ENCODE measurements at places on chromosomes 6 and 20.

DNA sequence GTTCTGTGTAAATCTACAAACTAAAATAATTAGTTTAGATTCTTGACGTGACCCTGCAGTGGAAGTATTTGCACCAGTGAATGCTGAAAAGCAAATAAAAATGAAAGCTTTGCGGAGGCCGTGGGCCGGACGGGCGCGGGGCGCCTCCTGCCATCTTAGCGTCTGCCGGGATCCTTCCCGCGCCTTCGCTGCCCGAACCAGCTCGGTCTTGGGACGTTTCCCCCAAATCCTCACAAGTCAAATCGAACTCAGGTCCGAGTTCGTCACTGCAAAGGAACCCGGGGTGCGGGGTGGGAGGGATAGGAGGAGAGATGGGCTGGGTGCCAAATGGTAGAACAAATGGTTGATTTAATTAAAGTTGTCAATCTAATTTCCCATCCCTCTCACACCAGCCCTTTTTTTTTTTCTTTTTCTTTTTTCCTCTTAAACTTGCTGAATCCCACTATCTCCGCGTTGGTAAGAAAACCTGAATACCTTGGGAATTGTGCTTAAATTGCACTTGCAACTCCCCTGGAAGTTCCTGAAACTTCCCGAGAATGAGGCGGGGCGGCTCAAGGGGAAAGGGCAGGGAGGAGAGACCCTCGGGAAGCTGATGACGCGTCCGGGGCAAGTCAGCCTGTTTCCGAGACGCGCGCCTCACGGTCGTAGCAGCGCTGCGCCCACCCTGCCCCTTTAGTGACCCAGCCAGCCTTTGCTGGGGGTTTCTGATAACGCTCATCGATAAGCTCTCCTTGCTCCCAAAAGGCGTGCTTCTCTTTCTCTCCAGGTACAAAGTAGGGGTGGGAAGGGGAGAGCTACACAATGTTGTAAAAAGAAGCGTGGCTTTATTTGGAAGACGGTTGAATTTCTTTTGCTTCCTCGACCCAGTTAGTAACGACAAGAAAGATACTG lies 1.8 kb downstream of the GJA1 start:
- DNase-seq = no peak

DNA sequence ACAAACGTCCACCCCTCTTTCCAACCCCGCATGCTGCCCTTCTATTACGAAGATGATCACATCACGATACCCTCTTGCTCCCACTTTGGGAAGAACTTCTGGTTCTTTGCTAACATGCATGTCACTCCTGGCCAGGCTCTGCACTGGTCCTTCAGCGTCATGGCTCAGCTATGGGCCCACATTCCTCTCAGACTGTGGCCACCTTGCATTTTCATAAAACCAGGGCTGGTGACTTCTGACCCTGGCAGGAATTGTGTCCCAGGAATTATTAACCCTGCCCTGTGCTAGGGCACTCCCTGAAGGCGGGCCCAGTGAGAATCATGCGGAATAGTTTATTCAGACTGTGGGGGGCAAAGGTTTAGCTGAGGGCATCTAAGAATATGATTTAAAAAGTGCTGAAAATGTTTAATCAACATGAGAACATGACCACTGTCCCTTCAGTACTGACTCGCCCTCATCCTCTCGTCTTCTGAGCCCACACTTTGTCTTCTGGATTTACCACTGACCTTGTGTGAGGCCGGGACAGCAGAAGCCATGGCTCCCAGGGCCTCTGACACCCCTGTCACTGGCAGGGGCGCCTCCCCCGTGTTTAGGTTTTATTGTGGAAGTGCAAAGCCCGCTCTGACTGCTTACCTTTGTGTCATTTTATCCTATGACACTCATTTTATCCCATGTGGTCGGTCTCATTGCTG lies 38.1 kb upstream of the THBS2 start:
- no peak for DNase-seq

DNA sequence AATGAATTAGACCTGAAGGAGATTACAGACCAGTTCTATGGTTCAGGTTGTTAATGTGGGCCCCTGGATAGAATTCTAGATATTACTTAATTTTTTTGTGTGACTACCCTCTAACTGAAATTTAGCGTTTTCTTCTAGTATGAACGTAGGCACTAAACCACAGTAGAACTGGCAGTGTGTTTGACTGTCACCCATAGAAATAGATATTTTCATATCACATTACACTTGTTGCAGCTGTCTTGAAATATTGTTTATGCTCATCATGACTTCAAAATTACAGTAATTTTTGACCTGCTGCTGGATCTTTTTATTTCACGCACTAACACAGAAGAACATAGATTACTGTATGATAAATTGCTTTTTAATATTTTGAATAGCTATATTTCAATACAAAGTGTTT lies 31.6 kb downstream of the E2F3 start:
- DNase-seq = no peak

DNA sequence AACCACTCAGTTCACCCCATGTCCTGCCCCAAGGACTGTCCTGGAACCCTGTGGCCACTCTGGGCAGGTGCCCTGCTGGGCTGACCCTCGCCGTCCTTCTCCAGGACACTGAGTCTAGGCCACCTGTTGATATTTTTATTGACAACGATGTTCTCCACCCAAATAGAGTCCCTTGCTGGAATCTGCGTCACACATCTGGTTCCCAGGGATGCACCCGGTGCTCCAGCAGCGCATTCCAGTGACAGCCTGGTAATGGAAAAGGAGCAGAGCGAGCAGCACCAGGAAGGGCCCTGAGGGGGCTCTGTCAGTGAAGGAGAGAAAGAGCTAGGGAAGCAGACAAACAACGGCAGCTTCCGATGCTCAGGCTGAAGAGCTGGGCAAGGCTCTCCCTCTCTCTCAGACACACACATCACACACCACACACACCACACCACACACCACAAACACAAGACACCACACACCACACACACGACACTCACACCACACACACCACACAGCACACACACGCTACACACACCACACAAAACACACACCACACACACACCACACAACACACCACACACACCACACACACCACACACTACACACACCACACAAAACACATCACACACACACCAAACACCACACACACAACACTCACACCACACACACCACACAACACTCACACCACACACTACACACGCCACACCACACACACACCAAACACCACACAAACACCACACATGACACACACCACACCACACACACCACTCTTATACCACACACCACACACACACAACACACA lies 117.9 kb upstream of the THBS2 start:
- no peak for DNase-seq

DNA sequence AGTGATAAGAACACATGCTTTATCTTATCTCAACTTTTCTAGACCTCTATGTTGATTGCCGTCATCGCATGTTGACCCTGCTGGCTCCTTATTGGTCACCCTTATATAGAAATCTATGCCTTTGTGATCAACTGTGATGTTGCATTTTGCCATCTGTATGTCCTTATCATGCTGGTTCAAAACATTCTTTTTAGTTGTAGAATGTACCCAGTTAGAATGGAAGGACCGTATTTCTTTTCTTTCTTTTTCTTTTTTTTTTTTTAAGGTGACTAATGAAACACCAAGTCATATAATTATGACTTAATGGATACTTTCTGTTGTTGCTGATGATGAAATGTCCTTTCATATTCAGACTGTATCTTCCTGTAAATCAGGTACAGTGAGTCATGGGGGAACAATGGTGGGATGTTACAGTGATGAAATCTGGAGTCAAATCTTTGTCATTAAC lies 145.9 kb upstream of the CITED2 start:
- no peak for DNase-seq

DNA sequence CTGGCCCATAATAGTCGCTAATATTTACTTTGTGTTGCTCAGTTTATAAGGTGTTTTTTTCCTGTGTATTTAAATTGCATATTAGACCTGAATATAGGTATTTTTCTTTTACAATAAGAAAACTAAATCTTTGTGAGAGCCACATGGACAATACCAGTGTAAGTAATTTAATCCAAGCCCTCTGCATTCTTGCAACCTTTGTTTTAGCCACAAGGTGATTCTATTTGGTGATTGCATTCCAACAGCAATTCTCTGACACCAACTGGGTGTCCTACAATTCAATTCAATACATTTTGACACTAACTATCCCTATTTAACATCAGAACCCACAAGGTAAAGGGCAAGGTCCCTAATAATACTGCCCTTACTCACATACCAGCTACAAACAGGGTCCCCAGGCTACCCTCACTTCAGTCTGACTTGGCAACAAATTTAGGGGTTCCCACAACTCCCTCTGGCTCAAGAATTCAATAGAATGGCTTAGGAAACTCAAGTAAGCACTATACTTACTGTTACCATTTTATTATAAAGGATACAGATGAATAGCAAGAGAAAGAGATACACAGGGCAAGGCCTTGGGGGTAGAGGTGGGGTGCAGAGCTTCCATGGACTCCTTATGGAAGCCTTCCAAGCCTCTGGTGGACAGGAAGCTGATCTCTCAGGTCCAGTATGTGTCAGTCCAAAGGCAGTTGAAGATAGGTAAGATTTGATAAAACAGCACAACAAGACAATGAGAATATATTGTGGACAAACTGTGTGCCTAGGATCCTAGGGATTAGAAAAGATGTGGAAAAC lies 169.3 kb downstream of the CD83 start:
- DNase-seq = no peak

DNA sequence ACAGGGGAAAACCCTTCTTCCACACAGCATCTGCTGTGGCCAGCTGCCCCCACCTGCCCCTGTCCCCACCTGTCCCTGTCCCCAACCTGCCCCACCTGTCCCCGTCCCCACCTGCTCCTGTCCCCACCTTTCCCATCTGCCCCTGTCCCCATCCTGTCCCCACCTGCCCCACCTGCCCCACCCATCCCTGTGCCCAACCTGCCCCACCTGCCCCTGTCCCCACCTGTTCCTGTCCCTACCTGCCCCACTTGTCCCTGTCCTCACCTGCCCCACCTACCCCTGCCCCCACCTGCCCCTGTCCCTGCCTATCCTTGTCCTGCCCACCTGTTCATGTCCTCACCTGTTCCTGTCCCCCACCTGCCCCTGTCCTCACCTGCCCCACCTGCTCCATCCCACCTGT lies 6.4 kb upstream of the MYT1 start:
- DNase-seq = no peak

DNA sequence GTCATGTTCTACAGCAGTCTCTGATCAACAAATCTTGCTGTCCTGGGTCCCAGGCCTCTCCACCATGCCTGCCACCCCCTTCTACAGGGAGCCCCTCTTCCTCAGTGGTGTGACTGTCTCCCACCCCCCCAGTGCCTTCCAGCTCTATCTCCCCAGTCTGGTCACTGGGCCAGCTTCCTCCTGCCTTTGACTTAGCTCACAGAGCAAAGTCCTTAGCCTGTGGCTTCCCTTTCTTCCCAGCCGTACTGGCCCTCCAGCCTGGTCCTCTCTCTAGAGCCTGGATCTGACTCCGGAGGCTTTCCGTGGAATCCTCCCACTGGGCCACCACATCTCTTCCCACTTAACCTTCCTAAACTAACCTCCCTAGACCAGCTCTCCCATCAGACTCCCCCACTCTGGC lies 17.0 kb downstream of the MAPK13 start:
- DNase-seq = no peak

GRCh38 chr6:117072134-117072533 lies 193.2 kb upstream of the VGLL2 start:
- no peak for DNase-seq

- DNase-seq = no peak
Observed at GRCh38 chr20:17635332-17636244, 46.5 kb downstream of the RRBP1 start.

DNA sequence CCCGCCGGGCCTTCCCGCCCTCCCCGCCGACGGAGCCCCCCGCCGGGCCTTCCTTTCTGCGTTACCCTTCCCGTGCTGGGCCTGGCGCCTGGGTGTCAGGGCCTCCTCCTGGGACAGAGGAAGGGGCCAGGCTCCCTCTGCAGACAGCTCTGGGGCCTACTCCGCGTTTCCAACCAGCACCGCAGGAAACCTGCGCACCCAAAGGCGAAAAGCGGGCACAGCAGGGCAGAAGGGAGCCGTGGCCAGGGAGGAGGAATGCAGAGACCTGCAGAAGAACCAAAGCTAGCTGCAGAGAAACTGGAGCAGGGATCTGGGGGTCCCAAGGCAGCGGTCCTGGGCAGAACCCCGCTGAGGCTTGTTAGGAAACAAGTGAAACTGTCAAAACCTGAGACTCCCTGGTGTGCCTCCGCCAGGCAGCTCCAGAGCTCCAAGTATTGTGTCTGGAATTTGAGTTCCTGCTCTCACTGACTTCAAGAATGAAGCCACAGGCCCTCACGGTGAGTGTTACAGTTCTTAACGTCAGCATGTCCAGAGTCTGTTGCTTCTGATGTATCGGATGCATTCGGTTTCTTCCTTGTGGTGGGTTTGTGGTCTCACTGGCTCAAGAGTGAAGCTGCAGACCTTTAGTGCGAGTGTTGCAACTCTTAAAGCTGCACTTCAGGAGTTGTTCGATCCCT lies 33.3 kb downstream of the IRF4 start:
- no peak for DNase-seq

DNA sequence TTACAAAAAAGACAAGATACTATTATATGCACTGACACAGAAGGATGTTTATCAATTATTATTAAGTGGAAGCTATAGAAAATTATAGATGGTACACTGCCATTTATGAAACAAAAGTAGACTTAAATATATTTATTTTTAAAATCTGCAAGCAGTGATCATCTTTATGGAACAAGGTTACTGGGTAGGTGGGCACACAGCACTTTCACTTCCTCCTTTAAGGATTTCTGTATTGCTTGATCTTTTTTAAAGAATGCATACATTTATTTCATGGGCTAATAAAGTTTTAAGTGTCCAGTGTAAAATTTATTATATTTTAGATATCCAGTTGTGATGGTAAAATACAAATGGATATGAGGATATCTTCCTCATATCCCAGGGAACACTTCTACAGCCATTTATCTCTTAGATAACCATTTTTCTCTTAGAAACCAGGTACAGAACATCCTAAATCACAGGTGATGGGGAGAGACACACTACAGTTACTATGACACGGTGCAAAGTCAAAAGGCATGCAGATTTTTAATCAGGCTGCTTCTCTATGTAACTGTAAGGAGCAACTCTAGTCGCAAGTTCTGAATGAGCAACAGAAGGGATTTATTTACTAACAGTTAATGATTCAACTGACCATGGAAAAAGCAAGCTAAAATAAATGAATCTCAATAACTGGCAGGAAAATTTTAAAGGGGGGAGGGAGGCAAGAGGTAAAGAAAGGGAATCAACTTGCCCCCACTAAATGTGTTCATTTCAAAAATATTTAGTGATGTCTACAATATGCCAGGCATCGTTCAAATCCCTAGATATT lies 2.2 kb downstream of the FBXL4 start:
- DNase-seq = no peak

DNA sequence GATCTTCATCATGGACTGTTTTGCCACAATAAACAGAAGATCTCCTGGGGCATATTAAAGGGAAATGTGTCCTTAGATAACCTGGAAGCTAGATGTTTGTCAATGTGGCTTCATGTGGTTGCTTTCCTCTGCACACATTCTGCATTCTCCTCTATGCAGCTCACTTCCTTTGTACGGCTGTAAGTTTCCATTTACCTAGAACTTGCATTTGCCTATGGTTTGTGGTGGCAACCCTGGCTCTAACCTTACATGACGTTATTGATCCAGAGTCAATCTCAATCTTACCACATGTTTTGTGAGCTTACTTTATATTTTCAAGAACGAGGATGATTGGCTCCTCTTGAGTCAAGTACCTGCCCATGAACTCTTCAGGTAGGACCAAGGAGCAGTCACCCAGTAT lies 863.1 kb downstream of the MAFB start:
- DNase-seq = no peak

- DNase-seq = no peak
Observed at GRCh38 chr6:26187981-26188635, 100.9 kb downstream of the HFE start.
